K562 (cell line): ENCODE measurements at places on chromosomes 13 and 19.

DNA sequence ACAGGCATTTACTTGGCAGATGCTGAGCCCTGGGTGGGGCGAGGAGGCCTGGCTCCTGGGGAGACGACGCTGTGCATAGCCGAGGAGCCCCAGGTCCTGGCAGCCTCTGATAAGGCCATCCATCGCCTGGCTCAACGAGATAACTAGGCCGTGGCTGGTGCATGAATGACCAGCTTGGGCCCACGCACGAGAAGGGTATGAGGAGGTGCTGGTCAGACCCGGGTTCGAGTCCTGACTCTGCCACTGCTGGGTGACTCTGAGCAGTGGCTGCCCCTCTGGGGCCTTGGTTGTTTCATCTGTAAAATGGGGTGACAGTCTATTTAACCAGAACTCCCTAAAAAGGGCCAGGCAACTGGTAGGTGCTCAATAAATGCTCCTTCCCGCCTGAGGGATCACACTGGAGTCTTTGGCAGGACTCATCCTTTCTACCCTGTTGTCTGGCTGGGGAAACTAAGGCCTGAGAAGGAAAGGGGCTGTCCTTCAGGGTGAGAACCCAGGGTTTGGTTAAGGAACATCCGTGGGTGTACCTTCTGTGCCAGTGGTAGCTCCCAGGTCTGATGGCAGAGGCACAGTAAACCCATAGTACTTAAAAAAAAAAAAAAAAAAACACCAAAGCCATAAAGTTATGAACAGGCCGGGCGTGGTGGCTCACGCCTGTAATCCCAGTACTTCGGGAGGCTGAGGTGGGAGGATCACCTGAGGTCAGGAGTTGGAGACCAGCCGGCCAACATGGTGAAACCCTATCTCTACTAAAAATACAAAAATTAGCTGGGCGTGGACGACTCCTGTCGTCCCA lies 8.1 kb upstream of the ARRDC2 start:
- DNase-seq: peak; percentile 83
- H3K27ac ChIP-seq: peak overlapping the region; percentile 88
- 0 out of 2 replicates have a peak overlapping the region, but pooled peaks have one; percentile 11 for H3K4me3 ChIP-seq
- peaks cover 5% of the 10 kb centered on the region; the same call in 1 of the 3 replicates for H3K36me3 ChIP-seq
- no peaks in the 10 kb centered on the region for H3K27me3 ChIP-seq
- H3K4me1 ChIP-seq: peaks cover 31% of the 10 kb centered on the region

- H3K27me3 ChIP-seq: no peaks in the 10 kb centered on the region
- no peak overlapping the region for H3K4me3 ChIP-seq
- H3K4me1 ChIP-seq: peaks cover 76% of the 10 kb centered on the region
- no peak for DNase-seq
- peaks cover 61% of the 10 kb centered on the region; the same call in 2 of the 3 replicates for H3K36me3 ChIP-seq
Observed at GRCh38 chr19:866769-867300, 7.4 kb downstream of the CFD start.

GRCh38 chr13:29855009-29855408 lies 4.6 kb upstream of the UBL3 start:
- 0 out of 3 replicates have a peak, but pooled peaks cover 2% of the 10 kb centered on the region for H3K27me3 ChIP-seq
- no peak overlapping the region for H3K4me3 ChIP-seq
- no peak overlapping the region for H3K27ac ChIP-seq
- DNase-seq: no peak
- no peaks in the 10 kb centered on the region for H3K36me3 ChIP-seq
- H3K4me1 ChIP-seq: 0 out of 3 replicates have a peak, but pooled peaks cover 3% of the 10 kb centered on the region

GRCh38 chr13:27276188-27276587 lies 5.6 kb downstream of the RASL11A start:
- H3K36me3 ChIP-seq: no peaks in the 10 kb centered on the region
- H3K4me1 ChIP-seq: peaks cover 6% of the 10 kb centered on the region
- H3K4me3 ChIP-seq: no peak overlapping the region
- no peak overlapping the region for H3K27ac ChIP-seq
- H3K27me3 ChIP-seq: peaks cover 15% of the 10 kb centered on the region; the same call in 1 of the 2 replicates

- H3K27me3 ChIP-seq: no peaks in the 10 kb centered on the region
- DNase-seq: no peak
- no peak overlapping the region for H3K27ac ChIP-seq
- H3K4me3 ChIP-seq: no peak overlapping the region
- H3K4me1 ChIP-seq: no peaks in the 10 kb centered on the region; the same call in 2 of the 3 replicates
- no peaks in the 10 kb centered on the region for H3K36me3 ChIP-seq
Observed at GRCh38 chr13:42497798-42498197, 76.2 kb upstream of the TNFSF11 start.

GRCh38 chr19:7394731-7395359 lies 46.1 kb downstream of the ARHGEF18 start:
- H3K27ac ChIP-seq: peak overlapping the region; percentile 23; the same call in 1 of the 3 replicates
- peak; percentile 98 for DNase-seq
- no peaks in the 10 kb centered on the region for H3K36me3 ChIP-seq

- no peaks in the 10 kb centered on the region for H3K27me3 ChIP-seq
- no peak overlapping the region for H3K4me3 ChIP-seq
- no peaks in the 10 kb centered on the region for H3K4me1 ChIP-seq
- no peak for DNase-seq
Observed at GRCh38 chr13:104530741-104531140, 1464.5 kb upstream of the SLC10A2 start.

DNA sequence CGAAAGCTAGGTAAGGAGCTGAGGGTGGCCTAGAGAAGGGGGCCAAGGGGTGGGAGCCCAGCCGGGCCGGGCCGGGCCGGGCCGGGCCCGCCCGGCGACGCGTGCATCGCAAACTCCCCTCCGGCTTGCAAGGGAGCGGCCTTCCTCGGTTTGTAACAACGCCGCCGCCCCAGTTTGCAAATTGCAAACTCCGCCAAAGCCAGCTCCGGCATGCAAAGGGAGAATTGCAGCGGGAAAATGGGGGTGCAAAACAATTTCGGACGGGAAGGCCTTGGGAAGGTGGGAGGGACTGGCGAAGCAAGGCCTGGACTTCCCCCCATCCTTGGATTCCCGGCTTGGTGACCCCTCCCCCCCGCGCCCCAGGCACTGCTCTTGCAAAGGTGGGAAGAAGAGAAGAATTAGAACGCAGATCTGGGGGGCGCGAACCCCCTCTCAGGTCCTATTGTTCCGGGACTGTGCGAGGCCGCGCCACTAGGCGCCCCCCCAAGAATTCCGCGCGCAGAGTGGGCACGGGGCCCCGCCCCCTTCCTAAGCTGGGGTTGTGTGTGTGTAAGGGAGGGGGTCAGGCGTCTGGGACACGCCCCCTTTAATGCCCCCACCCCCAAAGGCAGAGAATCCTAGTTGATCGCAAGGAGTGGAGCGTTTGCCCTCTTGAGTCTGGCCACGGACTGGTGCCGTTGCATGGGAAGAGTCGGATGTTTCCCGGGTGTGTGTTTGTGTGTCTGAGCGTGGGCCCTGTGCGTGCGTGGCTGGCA lies 926 bp downstream of the PRR12 start:
- H3K36me3 ChIP-seq: peaks cover 32% of the 10 kb centered on the region
- peak overlapping the region; percentile 85 for H3K27ac ChIP-seq
- H3K4me1 ChIP-seq: peaks cover 48% of the 10 kb centered on the region

DNA sequence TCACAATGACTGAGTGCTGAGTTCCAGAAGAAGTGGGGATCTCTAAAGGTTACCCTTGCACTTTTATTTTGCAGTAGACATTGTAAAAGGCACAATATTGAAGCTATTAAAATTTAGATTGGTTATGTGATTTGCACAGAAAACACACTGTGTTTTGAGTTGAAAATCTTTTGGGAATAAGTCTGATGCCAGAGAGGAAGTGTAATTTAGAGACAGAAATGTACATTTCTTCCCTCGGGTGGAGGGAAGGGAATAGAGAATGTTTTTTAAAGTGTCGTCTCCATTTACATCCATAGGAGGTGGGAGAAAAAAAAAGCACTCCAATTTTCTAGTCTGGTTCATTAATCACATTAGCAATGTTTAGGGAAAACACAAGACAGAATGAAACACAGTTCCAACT lies 465.8 kb downstream of the OLFM4 start:
- DNase-seq: no peak
- H3K36me3 ChIP-seq: no peaks in the 10 kb centered on the region
- H3K27ac ChIP-seq: no peak overlapping the region
- H3K4me3 ChIP-seq: no peak overlapping the region
- H3K4me1 ChIP-seq: no peaks in the 10 kb centered on the region
- H3K27me3 ChIP-seq: no peaks in the 10 kb centered on the region

DNA sequence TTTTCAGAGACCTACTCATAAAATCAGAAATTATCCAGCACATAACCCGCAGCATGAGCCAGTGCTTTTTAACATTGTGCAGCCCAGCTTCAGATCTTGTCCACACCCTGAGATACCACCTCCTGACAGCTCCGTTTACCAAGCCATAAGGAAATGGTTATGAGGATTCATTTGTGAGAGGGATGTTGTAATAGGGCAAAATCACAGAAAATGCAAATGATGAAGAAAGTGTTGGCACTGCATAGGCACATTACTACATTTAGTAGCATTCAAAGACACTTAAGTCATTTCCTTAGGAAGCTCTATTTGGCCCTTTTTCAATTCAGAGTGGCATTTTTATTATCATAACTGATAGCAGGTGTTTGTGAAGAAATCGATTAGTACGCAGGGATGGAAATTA lies 277.5 kb downstream of the DNAJC15 start:
- no peaks in the 10 kb centered on the region for H3K27me3 ChIP-seq
- H3K4me3 ChIP-seq: no peak overlapping the region
- H3K27ac ChIP-seq: no peak overlapping the region
- DNase-seq: no peak

DNA sequence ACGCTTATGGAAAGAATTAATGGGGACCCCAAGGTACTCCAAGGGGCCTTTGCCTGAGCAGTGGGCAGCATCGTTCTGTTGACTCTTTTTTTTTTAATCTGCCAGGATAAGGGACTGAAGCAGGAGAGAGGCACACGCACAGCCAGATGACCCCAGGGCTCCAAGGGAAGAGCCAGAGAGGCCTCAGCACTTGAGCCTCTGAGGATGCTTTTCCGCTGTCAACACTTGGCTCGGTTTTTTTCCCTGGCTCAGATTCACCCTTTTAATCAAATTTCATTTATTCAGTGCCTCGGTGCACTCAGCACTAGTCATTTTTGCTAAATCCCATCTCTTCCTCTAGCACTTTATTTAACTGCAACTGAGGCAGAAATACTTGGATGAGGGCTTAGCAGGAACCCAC lies 226.3 kb downstream of the FGF9 start:
- H3K27me3 ChIP-seq: no peaks in the 10 kb centered on the region
- no peak overlapping the region for H3K4me3 ChIP-seq
- H3K4me1 ChIP-seq: no peaks in the 10 kb centered on the region
- DNase-seq: no peak
- H3K36me3 ChIP-seq: no peaks in the 10 kb centered on the region
- no peak overlapping the region for H3K27ac ChIP-seq
